ENCODE measurements at places on chromosomes 1 and 21.
A peak's percentile ranks its signal among the peaks of the same experiment; 100 is the strongest.

GRCh38 chr1:101139821-101140718, 96.7 kb upstream of the S1PR1 start:
- DNase-seq, result no peak

- peak; percentile 68 for DNase-seq
Observed at GRCh38 chr1:225809842-225810578, at the start of gene EPHX1. TSS of gene EPHX1 (plus strand) at chr1:225810124. CDS start at chr1:225828730, 18,606 bp downstream.

DNA sequence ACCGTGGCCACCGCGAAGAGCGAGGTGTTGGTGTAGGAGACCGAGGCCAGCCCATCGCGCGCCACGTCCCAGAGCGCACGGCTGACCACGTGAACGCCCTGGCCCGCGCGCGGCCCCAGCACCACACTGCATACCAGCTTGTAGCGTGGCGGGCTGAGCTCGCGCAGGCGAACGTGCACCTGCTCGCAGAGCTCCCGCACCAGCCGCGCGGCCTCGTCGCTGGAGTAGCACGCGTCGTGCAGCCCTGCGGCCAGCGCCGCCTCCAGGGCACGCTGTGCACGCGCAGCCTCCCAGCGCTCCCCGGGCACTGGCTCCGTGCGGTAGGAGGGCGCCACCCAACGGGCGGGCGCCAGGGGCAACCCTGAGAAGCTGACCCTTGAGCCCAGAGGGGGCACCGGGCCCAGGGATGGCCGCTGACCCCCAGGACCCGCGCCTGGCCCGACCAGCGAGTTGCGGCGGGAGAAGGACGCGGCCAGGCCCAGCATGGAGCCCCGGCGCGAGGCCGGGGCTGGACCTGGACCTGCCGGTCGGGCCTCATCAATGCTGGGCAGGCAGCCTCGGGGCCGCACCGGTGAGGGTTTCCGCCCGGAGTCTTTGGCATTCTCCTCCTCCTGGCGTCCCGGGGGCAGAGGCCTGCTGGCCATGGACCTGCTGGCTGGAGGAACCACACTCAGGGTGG, 987 bp downstream of the DYNLT4 start:
- no peak for DNase-seq

DNA sequence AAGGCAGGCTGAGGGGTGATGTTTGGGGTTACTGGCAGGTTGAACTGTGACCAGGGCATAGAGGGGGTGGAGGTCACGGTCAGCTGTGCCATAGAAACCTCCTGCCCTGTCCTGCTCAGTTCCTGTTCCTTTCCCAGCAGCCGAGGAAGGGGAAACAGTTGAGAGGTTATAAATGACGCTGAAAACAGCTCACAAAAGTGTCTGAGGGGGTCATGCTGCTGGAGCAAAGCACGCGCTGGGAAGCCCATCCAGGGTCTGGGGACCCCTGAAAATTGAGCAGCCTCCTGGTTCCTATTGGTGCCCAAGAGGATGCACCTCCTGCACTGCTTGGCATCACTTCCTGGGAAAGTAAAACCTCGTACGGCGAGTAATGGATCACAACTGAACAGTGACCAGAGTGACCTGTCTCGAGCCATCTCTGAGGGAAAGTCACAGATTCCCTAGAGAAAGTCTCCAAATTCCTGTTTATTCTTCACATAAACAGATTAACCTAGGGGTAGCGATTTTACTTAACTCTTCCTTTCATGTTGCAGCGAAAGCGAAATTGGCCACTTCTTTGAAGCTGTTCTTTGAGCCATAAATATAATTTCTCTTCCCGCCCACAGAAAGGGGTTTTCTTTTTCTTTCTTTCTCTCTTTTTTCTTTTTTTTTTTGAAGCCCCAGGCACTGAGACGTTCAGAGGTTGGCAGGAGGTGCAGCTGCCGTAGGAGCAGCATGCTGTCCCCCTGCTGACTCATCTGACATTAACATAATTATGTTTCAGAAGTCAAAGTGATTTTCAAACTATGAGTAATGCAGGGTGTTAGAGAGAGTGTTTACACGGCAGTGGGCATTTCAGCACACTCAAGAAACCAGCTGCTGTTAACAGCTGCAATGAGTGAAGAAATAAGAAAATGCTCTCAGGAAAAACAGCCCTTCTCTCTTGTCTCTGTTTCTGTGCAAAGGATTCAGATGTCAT, 41.8 kb upstream of the ATF3 start:
- DNase-seq, result peak; percentile 76

DNA sequence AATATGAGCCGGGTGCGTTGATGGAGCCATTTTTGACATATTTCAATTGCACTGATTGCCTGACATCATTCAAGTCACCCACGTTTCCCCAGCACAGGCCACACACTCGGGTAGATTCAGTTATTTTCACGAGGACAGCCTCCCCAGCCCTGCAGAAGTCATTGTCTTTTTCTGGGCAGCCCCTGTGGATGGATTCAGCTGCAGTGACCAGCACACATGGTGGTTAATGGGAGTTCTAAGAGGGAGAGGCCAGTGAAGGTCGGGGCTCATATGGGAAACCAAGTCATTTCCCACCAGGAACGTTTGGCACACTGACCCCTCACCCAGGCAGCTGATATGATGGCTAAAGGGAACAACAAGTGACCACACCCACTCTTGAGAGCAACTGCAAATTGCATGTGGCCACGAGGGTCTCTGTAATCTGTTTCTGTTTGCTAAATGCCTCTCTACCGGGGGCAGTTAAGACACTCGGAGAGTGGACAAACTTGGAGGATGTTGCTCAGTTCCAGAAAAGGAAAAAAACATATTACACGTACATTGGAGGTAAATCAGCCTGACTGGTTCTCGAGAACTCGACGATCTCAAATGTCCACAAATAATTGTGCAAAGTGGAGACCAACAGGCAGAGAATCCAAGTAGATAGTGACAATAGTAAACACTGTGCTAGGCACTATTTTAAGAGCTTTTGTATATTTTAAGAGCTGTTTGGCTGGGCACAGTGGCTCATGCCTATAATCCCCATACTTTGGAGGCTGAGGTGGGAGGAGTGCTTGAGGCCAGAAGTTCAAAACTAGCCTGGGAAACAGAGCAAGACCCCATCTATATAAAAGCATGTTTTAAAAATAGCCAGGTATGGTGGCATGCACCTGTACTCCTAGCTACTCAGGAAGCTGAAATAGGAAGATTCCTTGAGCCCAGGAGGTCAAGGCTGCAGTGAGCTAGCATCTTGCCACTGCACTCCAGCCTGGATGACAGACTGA, 167.2 kb upstream of the IRF2BP2 start:
- no peak for DNase-seq

- no peak for DNase-seq
Observed at GRCh38 chr1:192399161-192399560, 82.4 kb downstream of the RGS21 start.

Data from stimulated activated CD4-positive, alpha-beta T cell treated with anti-CD3 and anti-CD28 coated beads, Interleukin-1b, Interleukin-23, amount 100 ng/mL, for 48 hours (primary cell).